ENCODE measurements at places on chromosomes 5 and 9.

- peak; percentile 64 for DNase-seq
Measured at GRCh38 chr5:40680741-40681362, 1.1 kb downstream of the PTGER4 start.

DNA sequence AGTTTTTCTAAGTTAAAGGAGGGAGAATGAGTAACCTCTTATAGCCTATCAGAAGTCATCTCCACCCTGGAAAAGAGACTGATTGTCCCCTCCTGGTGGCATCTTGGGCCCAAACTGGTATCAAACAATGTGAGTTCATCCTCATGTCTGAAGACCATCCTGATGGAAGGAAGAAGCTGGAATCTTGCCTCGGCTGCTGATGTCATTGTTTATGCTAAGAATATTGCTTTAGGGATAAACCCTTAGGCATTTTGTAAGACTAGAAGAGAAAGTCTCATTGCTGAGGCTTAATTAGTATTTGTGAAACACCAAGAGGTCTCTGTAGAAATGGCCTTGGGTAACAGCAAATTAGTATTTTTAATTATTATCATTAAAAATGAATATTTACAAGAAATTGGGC is 65.7 kb upstream of the KCNN2 start:
- no peak for DNase-seq

- no peak for DNase-seq
Measured at GRCh38 chr5:110768138-110768860, 29.5 kb downstream of the SLC25A46 start.

GRCh38 chr5:18977880-18978279 is 1010.1 kb downstream of the CDH18 start:
- no peak for DNase-seq

DNA sequence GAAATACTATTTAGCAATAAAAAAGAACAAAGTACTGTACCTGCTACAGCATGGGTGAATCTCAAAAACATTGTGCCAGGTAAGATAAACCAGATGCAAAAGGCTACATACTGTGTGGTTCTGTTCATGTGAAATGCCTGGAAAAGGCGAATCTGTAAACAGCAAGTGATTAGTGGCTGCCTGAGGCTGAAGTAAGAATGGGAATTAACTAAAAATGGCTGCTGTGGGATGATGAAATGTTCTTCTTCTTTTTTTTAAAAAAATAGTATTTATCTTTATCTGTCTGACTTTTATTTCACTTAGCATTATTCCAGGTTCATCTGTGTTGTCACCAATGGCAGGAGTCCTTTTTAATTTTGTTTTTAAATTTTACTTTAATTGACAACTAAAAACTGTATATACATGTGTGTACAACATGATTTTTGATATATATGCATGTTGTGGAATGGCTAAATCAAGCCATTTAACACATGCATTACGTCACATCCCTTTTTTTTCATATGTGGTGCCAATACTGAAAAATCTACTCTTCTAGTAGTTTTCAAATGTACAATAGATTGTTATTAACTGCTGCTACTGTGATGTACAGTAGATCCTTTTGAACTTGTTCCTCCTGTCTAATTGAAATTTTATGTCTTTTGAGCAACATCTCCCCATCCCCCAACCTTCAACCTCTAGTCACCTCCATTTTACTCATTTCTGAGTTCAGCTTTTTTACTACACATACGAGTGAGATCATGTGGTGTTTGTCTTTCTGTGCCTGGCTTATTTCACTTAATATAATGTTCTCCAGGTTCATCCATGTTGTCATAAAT is 62.9 kb upstream of the TNFAIP8 start:
- DNase-seq: no peak

DNA sequence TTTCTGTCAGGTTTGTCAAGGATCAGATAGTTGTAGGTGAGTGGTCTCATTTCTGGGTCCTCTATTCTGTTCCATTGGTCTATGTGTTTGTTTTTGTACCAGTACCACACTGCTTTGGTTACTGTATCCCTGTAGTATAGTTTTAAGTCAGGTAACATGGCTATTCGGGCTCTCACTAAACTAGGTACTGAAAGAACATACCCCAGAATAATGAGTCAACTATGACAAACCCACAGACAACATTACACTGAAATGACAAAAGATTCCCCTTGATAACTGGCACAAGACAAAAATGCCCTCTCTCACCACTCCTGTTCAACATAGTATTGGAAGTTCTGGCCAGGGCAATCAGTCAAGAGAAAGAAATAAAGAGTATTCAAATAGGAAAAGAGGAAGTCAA is 535.3 kb upstream of the CYLC2 start:
- DNase-seq: no peak

- DNase-seq: no peak
Measured at GRCh38 chr9:132090771-132091170, 11.1 kb upstream of the MED27 start.

GRCh38 chr5:169567079-169567478 is 16.5 kb upstream of the SPDL1 start:
- no peak for DNase-seq

GRCh38 chr9:114592356-114592755 is 4.8 kb downstream of the ATP6V1G1 start:
- DNase-seq: peak; percentile 82

GRCh38 chr5:4832471-4832870 is 307.7 kb upstream of the ADAMTS16 start:
- DNase-seq: no peak

- DNase-seq: no peak
Measured at GRCh38 chr9:80946496-80947170, 742.7 kb downstream of the TLE1 start.

- DNase-seq: no peak
Measured at GRCh38 chr9:109307380-109308240, 13.2 kb downstream of the EPB41L4B start.
